ENCODE measurements at places on chromosomes 2 and 18.
A peak's percentile ranks its signal among the peaks of the same experiment; 100 is the strongest.

GRCh38 chr2:134433979-134434378 lies 180.1 kb downstream of the MGAT5 start:
- no peak for DNase-seq

DNA sequence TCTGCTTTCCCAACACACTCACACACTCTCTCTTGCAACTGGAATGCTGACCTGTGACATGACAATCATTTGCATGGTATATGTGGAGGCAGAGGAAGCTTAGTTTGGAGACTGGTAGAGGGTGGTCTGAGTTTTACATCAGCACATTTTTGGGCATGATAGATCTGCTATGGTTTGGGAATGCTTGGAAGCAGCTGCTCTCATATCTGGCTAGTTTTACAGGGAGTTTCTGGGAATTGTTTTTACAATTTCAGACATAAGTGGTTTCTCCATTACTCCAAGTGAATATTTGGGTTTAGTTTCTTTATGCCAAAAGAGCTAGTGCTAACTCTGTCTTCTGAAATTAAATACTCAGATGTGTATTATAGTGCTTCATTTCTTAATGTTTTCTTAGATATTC lies 977.6 kb downstream of the SUCLG1 start:
- no peak for DNase-seq

- no peak for DNase-seq
These were observed 840.6 kb upstream of the SALL3 start for GRCh38 chr18:78138983-78139496.

GRCh38 chr2:129139380-129139779 lies 820.7 kb upstream of the HS6ST1 start:
- DNase-seq = no peak

- no peak for DNase-seq
These were observed 93.5 kb upstream of the NEDD4L start for GRCh38 chr18:57950542-57950941.

DNA sequence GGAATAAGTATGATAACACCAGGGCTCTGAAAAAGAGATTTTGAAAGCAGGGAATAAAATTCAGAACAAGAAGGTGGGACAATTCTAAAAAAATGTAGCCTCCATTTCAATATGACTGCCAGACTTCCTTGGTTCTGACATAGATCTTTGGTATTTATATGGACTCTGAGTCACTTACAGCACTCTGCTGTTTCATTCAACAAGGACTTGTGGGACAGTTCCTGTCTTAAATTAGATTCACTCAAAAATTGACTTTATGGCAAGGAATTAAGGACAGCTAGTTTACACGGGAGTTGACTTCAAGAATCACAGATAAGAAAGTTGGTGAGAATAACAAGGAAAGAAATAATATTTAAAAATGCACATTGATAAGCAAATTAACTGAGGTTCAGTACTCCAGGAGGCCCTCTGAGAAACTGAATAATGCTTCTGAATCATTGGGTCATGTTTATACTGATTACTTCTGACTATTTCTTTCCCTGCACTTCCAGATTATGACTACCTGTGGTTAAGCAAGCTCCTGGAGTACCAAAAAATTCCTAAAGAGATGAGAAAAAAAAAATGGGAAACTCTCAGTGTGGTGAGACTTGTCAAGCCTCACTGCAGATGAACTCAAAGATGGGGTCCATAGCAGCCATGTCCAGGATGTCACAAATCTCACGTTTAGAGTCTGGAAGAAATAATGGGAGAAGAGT lies 828.3 kb upstream of the PIK3C3 start:
- no peak for DNase-seq

- no peak for DNase-seq
These were observed 74.0 kb downstream of the MCFD2 start for GRCh38 chr2:46841621-46842020.

- no peak for DNase-seq
These were observed 31.0 kb upstream of the SPATS2L start for GRCh38 chr2:200275295-200276013.

GRCh38 chr18:59988098-59988706 lies 88.4 kb downstream of the PMAIP1 start:
- DNase-seq = peak; percentile 56

DNA sequence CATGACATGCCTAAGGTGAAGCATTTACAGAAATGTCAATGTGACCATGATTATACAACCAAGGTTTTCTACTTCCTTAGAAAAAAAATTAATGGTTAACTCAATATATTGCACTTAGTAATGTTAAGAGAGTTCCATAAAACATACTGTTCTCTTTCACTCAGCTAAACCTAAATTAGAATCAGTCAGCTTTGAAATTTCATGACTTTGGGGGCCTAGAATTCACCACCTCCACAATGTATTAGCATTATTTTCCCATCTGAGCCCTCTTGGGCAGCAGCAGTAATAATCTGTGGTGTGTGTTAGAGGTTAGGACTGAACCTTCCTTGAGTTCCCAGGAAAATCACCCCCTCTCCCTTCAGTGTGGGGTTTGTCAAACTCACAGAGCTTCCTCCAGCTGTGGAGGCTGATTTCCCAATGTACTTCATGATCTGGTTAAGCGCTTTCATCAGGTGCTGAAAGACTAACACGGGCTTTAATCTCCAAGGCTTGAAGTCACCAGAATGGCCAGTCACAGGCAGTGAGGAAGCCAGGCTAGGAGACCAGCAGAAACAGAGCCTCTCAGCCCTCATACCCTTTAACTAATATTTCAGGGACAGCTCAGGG lies 7.1 kb upstream of the UPP2 start:
- no peak for DNase-seq

DNA sequence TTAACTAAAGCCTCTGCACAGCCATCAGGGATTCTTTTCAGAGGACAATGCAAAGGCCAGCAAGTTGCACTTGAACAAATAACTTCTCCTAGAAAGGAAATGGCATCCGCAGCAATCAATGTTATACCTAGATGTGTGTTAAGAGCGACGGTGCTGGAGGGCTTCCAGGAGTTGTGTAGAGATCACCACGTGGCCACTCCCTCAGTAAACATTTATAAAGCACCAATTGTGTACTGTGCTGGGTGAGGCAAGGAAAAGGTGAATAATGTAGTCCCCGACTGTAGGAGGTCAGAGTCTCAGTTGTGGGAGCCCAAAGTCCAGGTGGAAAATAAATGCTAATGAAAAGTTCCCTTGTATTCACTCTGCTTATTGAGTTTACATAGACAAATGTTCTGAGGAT lies 135.0 kb downstream of the ALK start:
- no peak for DNase-seq

GRCh38 chr2:184598316-184599053 lies at the start of gene ZNF804A:
ZNF804A (plus strand) TSS chr2:184598529; CDS start chr2:184598960, 431 bp downstream.
- DNase-seq = peak; percentile 57

GRCh38 chr2:8049851-8050571 lies 631.8 kb upstream of the ID2 start:
- no peak for DNase-seq

DNA sequence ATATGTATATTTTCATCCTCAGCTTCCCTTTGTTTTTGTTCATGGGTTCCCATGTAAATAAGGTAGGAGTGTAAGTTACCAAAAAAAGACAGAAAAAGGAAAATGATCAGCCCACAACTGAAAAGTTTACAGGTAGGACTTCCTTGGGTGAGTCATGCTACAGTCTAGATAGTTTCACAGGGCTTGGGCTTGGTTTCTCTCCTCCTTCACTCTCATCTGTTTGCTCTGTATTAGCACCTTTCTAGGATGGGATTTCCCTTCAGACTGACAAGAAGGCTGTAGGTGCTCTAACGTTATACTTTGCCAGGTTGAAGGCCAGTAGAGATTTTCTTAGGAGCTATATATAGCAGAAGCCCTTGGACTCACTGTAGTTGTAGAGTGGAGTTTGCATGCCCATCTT lies 57.9 kb downstream of the FAM171B start:
- no peak for DNase-seq

- DNase-seq = peak; percentile 41
These were observed 119.8 kb downstream of the LAMA1 start for GRCh38 chr18:6997808-6998207.

DNA sequence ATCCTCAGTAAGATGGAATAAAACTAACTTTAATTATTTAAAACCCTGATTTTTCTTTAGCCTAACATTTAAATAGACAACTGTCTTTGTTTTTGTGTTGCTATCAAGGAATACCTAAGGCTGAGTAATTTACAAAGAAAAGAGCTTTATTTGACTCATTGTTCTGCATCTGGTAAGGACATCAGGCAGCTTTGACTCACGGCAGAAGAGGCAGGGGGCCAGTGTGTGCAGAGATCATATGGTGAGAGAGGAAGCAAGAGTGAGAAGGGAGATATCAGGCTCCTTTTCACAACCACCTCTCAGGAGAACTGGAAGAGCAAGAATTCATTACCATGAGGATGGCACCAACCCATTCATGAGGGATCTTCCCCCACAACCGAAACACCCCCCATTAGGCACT lies 64.6 kb upstream of the TFPI start:
- peak; percentile 9 for DNase-seq

DNA sequence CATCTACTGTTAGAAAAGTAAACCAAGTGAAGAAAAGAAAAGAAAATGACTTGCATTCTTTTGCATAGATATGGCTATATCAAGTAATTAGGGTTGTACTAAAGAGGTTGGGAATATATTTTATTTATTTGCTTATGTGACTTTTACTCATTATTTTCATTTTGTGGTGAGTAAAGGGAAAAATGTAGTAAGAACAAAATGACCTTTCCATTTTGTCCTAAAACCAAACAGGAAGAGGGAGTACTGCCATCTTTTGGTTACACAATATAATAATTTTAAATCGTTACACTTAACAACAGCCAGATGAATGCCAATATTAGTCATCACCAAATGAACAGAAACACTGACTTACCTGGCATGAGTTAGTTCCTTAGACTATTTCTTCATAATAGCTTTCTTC lies 47.3 kb upstream of the NDUFV2 start:
- peak; percentile 91 for DNase-seq

GRCh38 chr2:240319221-240319854 lies 116.1 kb upstream of the GPC1 start:
- DNase-seq = no peak

DNA sequence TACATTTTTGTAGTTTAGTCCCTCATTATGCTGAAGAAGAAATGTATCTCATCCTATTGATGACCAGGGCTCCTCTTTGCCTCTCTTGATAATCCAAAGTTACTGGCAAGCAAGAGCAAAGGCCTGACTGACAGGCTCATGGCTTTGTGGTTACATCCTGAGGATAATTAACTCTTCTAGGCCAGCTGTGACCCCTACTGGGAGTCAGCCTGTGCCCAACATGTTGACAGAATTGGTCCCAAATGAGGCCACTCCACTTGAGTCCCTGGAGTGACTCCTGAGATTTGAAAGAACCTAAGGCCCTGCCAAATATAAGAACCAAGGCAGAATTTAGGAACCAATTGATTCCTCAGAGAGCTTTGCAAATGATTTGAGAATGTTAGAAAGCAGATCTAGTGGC lies 973.8 kb upstream of the CELF4 start:
- DNase-seq = no peak

DNA sequence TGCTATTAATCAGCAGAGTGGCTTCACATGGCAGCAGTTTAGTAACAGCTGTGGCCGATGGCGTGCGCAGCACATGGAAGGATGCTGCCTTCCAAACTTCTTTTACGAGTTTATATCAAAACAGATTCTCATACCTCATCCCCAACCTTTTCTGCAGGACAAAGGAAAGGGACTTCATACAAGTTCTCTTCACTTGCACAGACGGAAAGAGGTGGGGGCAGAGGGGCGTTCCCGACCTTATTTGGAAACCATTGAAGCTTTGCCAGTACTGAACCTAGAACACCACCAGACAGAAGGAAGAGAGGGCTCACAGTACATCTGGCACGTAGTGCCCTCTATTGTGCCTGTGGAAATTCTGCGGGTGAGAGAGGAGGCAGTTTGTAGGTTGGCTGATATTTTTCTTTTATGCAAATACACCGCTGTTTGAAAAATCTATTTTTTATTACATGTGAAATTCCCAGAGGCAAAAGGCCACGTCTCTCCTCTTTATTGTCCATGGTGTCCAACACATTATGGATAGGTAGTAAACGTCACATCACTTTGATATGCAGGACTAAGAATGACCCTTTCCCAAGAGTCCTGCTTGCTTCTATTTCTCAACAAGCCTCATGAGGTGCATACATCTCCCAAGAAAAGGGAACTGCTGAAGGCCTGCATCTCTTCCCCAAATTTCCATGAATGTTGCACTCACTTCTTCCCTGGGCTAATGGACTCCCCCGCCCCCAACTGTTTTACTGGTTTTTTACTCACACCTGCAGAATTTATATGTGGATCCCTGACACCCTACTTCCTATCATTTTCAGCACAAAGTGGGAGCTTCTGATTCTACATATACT lies 31.3 kb downstream of the COLEC12 start:
- peak; percentile 30 for DNase-seq

GRCh38 chr2:72924353-72925240 lies 7.3 kb downstream of the EMX1 start:
- no peak for DNase-seq

- DNase-seq = no peak
These were observed 17.3 kb downstream of the NCK2 start for GRCh38 chr2:105761931-105762515.

- DNase-seq = peak; percentile 93
These were observed 61.4 kb downstream of the RPL31 start for GRCh38 chr2:101063352-101064124.

- DNase-seq = no peak
These were observed 3.4 kb downstream of the MGAT4A start for GRCh38 chr2:98727369-98728087.

DNA sequence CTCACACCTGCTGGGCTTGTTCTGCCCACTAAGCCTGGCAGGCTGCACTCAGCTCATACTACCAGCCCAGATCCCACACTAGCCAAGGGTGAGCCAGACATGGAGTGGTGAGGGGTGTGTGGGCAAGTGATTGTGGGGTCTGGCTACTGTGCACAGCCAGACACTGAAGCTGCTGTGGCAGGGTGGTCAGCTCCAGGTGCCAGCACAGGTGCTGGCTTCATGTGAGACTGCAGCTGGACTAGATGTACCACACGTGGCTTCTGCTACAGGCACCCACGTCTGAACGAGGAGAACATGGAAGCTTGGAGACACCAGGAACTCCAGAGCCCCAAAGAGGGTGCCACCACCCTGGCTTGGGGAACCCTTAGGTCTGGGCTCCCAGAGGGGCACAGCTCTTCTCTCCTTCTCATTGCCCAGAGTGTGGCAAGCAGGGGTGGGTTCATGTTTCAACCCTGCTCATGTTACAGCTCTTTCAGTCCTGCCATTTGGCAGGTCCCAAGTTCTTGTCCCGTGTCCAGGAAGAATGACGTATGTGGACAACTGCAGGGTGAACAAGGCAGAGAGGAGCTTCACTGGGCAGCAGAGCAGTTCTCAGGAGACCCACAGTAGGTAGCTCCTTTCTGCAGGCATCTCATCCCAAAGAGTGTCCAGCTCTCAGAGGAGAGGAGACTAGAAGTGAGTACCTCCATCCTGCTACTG lies 1624.2 kb upstream of the TMEFF2 start:
- no peak for DNase-seq

DNA sequence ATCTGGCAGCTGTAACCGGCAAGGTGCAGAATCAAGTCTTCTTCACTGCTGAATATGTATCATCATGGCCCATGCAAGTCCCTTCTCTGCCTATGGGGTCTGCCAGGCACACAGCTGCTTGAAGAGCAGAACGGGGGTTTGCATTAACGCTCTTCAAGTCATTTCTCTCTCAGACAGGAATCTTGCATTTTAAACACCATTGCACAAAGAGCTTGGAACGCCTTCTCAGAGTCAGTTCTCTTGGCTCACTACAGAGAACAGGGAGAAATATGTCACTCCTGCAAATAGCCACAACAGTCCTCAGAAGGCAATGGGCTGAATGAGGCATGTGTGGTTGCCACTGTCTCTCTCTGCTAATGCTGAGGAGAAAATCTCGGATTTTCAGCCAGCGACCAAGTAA lies 2173.5 kb upstream of the PIK3C3 start:
- peak; percentile 27 for DNase-seq

- peak; percentile 93 for DNase-seq
These were observed 10.5 kb upstream of the ARMC9 start for GRCh38 chr2:231187736-231188505.

- DNase-seq = peak; percentile 11
These were observed 34.8 kb downstream of the SP110 start for GRCh38 chr2:230184727-230185578.

Data from fibroblast of gingiva (primary cell).